ENCODE measurements at places on chromosomes 2 and 18. TPM values are rescaled to one million over a fixed set of nuclear protein-coding genes. Genes with fewer than 3 reads are reported as not detected.
A peak's percentile ranks its signal among the peaks of the same experiment; 100 is the strongest.

DNA sequence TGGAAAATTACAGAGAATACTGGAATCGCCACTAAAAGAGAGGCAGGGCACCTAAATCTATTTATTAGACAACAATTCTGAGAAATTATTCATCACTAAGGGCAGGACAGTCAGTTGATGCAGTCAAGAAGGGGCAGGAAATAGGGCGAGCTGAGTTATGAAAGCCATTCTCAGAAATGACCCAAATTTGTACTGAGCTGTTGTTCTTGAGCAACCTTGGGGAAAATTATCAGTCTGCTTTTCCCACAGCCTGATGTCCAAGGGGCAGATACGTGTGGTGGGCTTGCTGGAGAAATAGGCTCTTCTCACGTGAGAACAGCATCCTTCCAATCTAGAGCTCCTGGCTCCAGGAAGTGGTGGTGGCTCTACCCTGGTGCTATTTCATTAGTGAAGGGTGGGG lies 38.6 kb downstream of the STON1 start:
- no peak for DNase-seq
- no peaks in the 10 kb centered on the region for H3K36me3 ChIP-seq
- H3K4me3 ChIP-seq: no peak overlapping the region
- no peak overlapping the region for H3K27ac ChIP-seq
- H3K27me3 ChIP-seq: no peaks in the 10 kb centered on the region
- H3K4me1 ChIP-seq: no peaks in the 10 kb centered on the region

DNA sequence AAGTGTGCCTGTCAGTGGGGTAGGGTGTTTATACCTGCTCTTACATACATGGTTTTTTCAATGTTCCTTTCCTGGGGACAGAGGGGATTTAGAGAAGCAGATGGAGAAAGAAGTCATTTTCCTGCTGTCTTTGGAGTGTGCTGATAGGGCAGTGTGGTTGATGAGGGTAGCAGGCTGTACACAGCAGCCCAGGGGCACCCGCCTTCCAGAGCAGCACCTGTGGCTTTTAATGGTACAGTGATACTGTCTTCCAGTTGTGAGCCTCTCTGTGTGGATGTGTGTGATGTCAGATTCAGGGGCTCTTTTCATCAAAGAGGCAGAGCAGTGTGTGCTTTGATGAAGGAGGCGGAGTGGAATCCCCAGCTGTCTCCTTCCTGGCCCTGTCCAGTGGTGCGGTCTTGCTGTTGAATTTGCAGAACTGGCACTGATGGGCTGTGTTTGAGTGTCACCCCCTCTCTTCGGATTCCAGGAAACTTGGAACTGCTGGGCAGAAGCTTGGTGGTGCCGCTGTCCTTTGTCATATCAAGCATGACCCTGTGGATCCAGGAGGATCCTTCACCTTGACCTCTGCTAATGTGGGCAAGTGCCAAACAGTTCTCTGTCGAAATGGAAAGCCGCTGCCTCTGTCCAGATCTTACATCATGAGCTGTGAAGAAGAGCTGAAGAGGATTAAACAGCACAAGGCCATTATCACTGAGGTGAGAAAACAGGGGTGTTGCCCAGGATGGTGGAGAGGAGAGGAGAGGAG lies 259.8 kb downstream of the PHLPP1 start:
- H3K4me3 ChIP-seq: no peak overlapping the region
- H3K36me3 ChIP-seq: peaks cover 16% of the 10 kb centered on the region
- H3K4me1 ChIP-seq: no peaks in the 10 kb centered on the region
- H3K27me3 ChIP-seq: no peaks in the 10 kb centered on the region
- no peak overlapping the region for H3K27ac ChIP-seq
- no peak for DNase-seq

- no peaks in the 10 kb centered on the region for H3K27me3 ChIP-seq
- no peaks in the 10 kb centered on the region for H3K36me3 ChIP-seq
- DNase-seq: no peak
- no peak overlapping the region for H3K4me3 ChIP-seq
- H3K27ac ChIP-seq: no peak overlapping the region
Observed at GRCh38 chr2:223513771-223514455, 88.2 kb downstream of the SCG2 start.

GRCh38 chr18:48615566-48616401 lies 77.0 kb downstream of the CTIF start:
- DNase-seq: no peak
- H3K27ac ChIP-seq: no peak overlapping the region
- H3K4me1 ChIP-seq: no peaks in the 10 kb centered on the region
- H3K4me3 ChIP-seq: no peak overlapping the region

- H3K27ac ChIP-seq: no peak overlapping the region
- no peak for DNase-seq
- peaks cover 7% of the 10 kb centered on the region for H3K4me1 ChIP-seq
- no peak overlapping the region for H3K4me3 ChIP-seq
Observed at GRCh38 chr2:74004212-74005182, 19.8 kb downstream of the TET3 start.

- H3K27ac ChIP-seq: no peak overlapping the region
- H3K27me3 ChIP-seq: no peaks in the 10 kb centered on the region
- no peaks in the 10 kb centered on the region for H3K36me3 ChIP-seq
- H3K4me1 ChIP-seq: no peaks in the 10 kb centered on the region
- H3K4me3 ChIP-seq: no peak overlapping the region
Observed at GRCh38 chr2:25545899-25546298, 127.5 kb downstream of the DTNB start.

GRCh38 chr2:220182790-220183189 lies 555.4 kb downstream of the SLC4A3 start:
- no peaks in the 10 kb centered on the region for H3K36me3 ChIP-seq
- no peaks in the 10 kb centered on the region for H3K4me1 ChIP-seq
- no peak overlapping the region for H3K4me3 ChIP-seq
- no peaks in the 10 kb centered on the region for H3K27me3 ChIP-seq
- no peak for DNase-seq
- no peak overlapping the region for H3K27ac ChIP-seq

- H3K27ac ChIP-seq: no peak overlapping the region
- DNase-seq: no peak
- no peak overlapping the region for H3K4me3 ChIP-seq
- H3K36me3 ChIP-seq: no peaks in the 10 kb centered on the region
- no peaks in the 10 kb centered on the region for H3K27me3 ChIP-seq
Observed at GRCh38 chr18:78914249-78914935, 65.2 kb upstream of the SALL3 start.

DNA sequence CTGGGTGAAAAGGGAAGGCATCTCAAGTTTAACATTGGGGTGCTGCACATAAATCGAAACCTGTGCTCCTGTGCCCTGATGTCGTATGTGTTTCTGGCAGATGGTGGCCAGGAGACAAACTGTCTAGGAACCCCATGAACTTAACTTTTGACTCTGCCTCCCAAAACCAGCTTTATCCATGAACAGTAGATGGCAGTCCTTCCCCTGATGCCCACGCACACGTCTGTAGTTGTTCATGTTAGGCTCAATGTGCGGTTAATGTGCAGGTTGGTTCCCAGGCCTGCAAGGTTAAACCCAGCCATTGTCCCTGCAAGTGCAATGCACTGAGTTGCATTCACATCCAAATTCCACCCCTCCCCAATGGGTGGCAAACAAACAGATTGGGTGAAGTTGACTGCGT lies 44.1 kb upstream of the SIX3 start:
- peaks cover 7% of the 10 kb centered on the region for H3K27me3 ChIP-seq
- no peak for DNase-seq
- no peak overlapping the region for H3K27ac ChIP-seq
- H3K4me3 ChIP-seq: no peak overlapping the region

DNA sequence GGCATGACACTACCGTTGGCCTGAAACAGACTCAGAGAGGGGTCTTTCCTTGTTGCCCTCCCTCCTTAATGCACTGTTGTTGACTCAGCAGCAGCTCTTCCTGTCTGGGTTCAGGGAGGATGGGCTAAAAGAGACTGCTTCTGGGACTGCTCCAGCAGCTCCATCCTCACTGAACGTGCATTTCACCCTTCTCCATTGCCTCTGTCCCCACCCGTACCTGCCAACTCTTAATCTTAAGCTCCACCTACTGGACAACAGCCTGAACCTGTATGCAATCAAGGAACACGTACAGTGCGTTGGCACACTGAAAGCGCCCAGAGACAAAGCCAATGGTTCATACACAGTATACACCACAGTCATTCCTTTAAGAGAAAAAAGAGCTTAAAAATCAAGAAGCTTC lies 230.8 kb upstream of the RAB6C start:
- no peaks in the 10 kb centered on the region for H3K4me1 ChIP-seq
- H3K36me3 ChIP-seq: no peaks in the 10 kb centered on the region
- no peak for DNase-seq
- no peak overlapping the region for H3K4me3 ChIP-seq
- H3K27ac ChIP-seq: no peak overlapping the region

GRCh38 chr2:12676771-12677170 lies 40.0 kb upstream of the TRIB2 start:
- no peak overlapping the region for H3K4me3 ChIP-seq
- H3K27ac ChIP-seq: no peak overlapping the region
- DNase-seq: no peak
- no peaks in the 10 kb centered on the region for H3K4me1 ChIP-seq
- H3K27me3 ChIP-seq: no peaks in the 10 kb centered on the region

- no peaks in the 10 kb centered on the region for H3K27me3 ChIP-seq
- no peak overlapping the region for H3K4me3 ChIP-seq
- DNase-seq: no peak
- no peaks in the 10 kb centered on the region for H3K36me3 ChIP-seq
- H3K4me1 ChIP-seq: no peaks in the 10 kb centered on the region
Observed at GRCh38 chr18:9688036-9688741, 19.9 kb upstream of the RAB31 start.

- no peaks in the 10 kb centered on the region for H3K36me3 ChIP-seq
- H3K4me3 ChIP-seq: no peak overlapping the region
- no peaks in the 10 kb centered on the region for H3K27me3 ChIP-seq
- no peak for DNase-seq
- H3K4me1 ChIP-seq: no peaks in the 10 kb centered on the region
Observed at GRCh38 chr2:188787021-188787657, 187.0 kb upstream of the COL3A1 start.

DNA sequence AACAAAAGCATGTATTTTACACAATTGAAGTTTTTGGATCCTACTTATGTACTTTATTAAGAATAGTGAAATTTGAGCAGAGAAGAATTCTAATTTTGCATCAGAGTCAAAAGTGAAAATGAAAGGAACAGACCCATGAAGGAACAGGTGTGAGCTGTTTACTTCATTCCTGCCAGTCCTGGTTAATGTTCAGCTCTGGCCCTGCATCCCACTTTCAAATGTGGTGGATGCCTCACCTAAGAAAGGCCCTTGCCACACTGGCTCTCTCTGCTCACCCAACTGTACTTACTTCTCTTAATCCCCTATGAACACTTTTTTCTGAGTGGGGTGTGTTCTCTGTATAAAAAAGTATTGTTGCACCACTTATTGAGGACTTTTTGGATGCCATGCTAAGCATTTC lies 22.2 kb downstream of the FAM110C start:
- H3K4me3 ChIP-seq: no peak overlapping the region
- no peak for DNase-seq
- H3K36me3 ChIP-seq: no peaks in the 10 kb centered on the region
- peak overlapping the region; percentile 78 for H3K27ac ChIP-seq
- no peaks in the 10 kb centered on the region for H3K27me3 ChIP-seq

DNA sequence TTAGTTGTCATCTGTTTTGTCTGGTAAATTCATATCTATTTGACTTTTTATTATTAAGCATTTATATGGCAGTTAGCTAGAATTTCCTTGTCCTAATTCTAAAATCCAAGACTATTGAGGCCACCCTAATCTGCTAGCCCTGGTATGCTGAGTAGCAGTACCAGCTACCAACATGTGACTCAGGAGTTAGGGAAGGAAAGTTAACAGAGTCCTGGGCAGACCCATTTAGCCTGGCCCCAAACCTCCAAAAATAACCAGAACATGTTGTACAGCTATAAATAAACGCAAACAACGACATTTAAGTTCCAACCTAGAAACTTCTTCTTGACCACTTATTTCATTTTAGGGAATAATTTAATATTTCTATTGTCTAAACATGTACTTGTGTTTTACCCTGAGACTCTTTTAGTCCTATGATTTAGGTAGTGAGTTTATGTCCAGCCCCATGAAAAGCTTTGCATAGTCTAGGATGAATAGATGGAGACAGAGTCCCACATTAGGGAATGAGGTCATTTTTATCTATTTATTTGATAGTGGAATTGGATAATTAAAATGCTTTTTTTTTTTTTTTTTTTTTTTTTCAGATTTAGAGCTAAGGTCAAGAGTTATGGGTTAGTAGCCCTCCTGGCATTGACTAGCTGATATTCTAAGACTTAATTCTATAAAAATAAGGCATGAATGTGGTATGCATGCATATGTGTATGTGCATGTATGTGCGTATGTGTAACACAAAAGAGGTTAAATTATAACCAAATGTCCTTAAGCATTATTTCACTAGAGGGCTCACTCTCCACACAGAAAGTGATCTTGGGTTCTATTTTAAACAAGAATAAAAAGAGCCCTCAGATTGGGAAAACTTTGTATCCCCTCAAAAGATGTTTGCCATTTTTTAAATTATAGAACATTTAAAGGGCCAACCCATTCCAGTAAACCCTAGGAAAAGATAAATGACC lies 160.1 kb upstream of the MAPRE2 start:
- H3K27ac ChIP-seq: no peak overlapping the region
- no peak overlapping the region for H3K4me3 ChIP-seq
- no peaks in the 10 kb centered on the region for H3K27me3 ChIP-seq

DNA sequence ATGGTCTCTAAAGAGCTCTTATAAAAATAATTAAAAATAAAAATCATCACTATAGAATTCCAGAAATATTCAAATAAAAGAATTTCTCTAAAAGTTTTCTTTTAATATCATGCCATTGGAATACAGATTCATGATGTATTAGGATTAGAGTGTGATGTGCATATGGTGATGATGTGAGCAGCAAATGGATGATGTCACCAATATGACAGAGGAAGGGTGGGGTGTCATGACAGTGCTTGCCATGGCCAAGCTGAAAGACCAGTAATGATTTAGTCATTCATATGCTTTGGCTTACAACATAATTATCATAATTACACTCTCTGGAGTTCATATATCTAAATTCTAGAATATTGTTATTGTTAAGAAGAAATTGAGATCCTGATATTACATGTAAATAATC lies 27.4 kb upstream of the TTC32 start:
- no peak for DNase-seq
- no peak overlapping the region for H3K27ac ChIP-seq
- no peak overlapping the region for H3K4me3 ChIP-seq
- H3K36me3 ChIP-seq: peaks cover 4% of the 10 kb centered on the region
- no peaks in the 10 kb centered on the region for H3K27me3 ChIP-seq
- H3K4me1 ChIP-seq: no peaks in the 10 kb centered on the region

GRCh38 chr18:24136967-24137373 lies 1.9 kb upstream of the CABYR start:
- H3K4me1 ChIP-seq: peaks cover 16% of the 10 kb centered on the region
- no peak overlapping the region for H3K4me3 ChIP-seq
- peaks cover 11% of the 10 kb centered on the region for H3K36me3 ChIP-seq
- no peak overlapping the region for H3K27ac ChIP-seq
- H3K27me3 ChIP-seq: no peaks in the 10 kb centered on the region

- H3K27ac ChIP-seq: no peak overlapping the region
- no peaks in the 10 kb centered on the region for H3K27me3 ChIP-seq
- no peaks in the 10 kb centered on the region for H3K36me3 ChIP-seq
- DNase-seq: no peak
Observed at GRCh38 chr2:71669058-71669456, 215.7 kb downstream of the DYSF start.

GNLY gene
- total RNA-seq: 0.75 TPM

FIGN gene
- 4.9 TPM for total RNA-seq

POTEJ gene
- not detected for total RNA-seq

HK2 gene
- 3.5 TPM for total RNA-seq

LCT gene
- not detected for total RNA-seq

DLGAP1 gene
- 0.17 TPM for total RNA-seq

PRKAG3 gene
- not detected for total RNA-seq

IL37 gene
- not detected for total RNA-seq

GPR35 gene
- 0.50 TPM for total RNA-seq

Data from liver (tissue), 10 donors.